ENCODE measurements at places on chromosomes 2 and 18. TPM values are rescaled to one million over a fixed set of nuclear protein-coding genes. Genes with fewer than 3 reads are reported as not detected.

- DNase-seq, result no peak
- peaks cover 9% of the 10 kb centered on the region for H3K4me1 ChIP-seq
- H3K27ac ChIP-seq, result no peak overlapping the region
- H3K4me3 ChIP-seq, result no peak overlapping the region
Measured at GRCh38 chr18:47975701-47976100, 45.2 kb upstream of the SMAD2 start.

Gene ALPP
- polyA plus RNA-seq, result 0.03 TPM

- H3K4me1 ChIP-seq, result no peaks in the 10 kb centered on the region
- DNase-seq, result no peak
- H3K36me3 ChIP-seq, result no peaks in the 10 kb centered on the region
Measured at GRCh38 chr18:6004119-6004518, 108.8 kb upstream of the TMEM200C start.

- H3K27me3 ChIP-seq, result peaks cover 9% of the 10 kb centered on the region
- no peak overlapping the region for H3K4me3 ChIP-seq
- H3K36me3 ChIP-seq, result no peaks in the 10 kb centered on the region
- DNase-seq, result no peak
- H3K4me1 ChIP-seq, result no peaks in the 10 kb centered on the region
Measured at GRCh38 chr18:75638776-75639471, 211.4 kb upstream of the SMIM21 start.

Gene CHRNG
- polyA plus RNA-seq, result not detected

Gene PROM2
- polyA plus RNA-seq, result not detected

Gene FAM237A
- not detected for polyA plus RNA-seq

DNA sequence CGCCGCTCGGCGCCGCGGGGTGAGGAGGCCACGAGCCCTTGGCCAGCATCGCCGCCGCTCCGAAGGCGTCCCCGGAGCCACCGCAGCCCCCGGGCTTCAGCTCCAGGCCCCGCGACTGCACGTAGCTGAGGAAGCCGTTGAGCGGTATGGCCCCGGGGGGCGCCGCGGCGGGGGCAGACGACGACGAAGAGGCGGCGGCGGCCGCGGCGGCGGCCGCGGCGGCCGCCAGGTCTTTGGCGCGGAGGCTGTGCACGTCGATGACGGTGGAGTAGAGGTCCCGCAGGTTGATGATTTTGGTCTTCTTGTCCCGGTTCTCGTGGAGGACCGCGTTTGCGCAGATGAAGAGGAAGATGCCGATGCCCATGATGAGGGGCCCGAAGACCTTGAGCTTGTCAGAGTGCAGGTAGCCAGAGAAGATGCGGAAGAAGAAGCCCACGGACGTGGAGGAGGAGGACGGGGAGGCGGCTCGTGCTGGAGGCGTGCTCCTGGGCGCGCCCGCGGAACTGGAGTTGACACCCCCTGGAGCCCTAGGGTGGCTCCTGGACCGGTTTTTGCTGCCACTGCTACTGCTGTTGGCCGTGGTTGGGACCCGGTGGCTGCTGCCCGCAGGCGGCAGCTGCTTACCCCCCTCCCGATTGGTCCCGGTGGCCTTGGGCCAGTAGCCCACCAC is 4.0 kb downstream of the TMEM200C start:
- no peaks in the 10 kb centered on the region for H3K36me3 ChIP-seq
- H3K4me3 ChIP-seq, result no peak overlapping the region
- DNase-seq, result no peak
- H3K27ac ChIP-seq, result no peak overlapping the region
- H3K27me3 ChIP-seq, result no peaks in the 10 kb centered on the region
- H3K4me1 ChIP-seq, result peaks cover 9% of the 10 kb centered on the region

Gene NETO1
- polyA plus RNA-seq, result not detected

Gene SP5
- 0.99 TPM for polyA plus RNA-seq

Gene REG3A
- polyA plus RNA-seq, result not detected

DNA sequence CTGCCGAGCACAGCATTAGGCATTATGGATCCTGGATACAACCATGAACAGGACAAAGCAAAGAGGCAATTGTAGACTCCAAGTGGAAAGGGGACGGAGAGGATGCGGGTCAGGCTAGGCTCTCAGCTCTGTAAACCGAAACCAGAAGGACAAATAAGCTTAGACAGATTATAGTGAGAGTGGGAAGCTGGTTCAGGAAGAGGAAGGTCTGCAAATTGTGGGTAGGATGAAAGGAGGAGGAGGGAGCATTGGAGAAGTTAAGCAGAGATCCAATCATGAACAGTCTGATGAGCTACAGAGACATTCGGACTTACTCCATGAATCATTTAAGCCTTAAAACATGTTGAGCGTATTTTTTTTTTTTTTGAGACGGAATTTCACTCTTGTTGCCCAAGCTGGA is 3.0 kb downstream of the MSH6 start:
- DNase-seq, result no peak
- H3K36me3 ChIP-seq, result peaks cover 57% of the 10 kb centered on the region
- H3K4me1 ChIP-seq, result peaks cover 8% of the 10 kb centered on the region
- no peak overlapping the region for H3K4me3 ChIP-seq
- no peak overlapping the region for H3K27ac ChIP-seq

- H3K4me3 ChIP-seq, result no peak overlapping the region
- peaks cover 4% of the 10 kb centered on the region for H3K27me3 ChIP-seq
- no peaks in the 10 kb centered on the region for H3K4me1 ChIP-seq
- no peaks in the 10 kb centered on the region for H3K36me3 ChIP-seq
- H3K27ac ChIP-seq, result no peak overlapping the region
Measured at GRCh38 chr18:22601481-22601880, 183.8 kb upstream of the CTAGE1 start.

Gene SLC38A11
- polyA plus RNA-seq, result not detected

GRCh38 chr2:10493075-10493633 is 45.0 kb upstream of the ODC1 start:
- no peak for DNase-seq
- H3K27ac ChIP-seq, result no peak overlapping the region
- peaks cover 6% of the 10 kb centered on the region for H3K4me1 ChIP-seq
- H3K36me3 ChIP-seq, result no peaks in the 10 kb centered on the region
- no peak overlapping the region for H3K4me3 ChIP-seq

GRCh38 chr18:51614033-51614432 is 416.6 kb upstream of the MEX3C start:
- H3K27me3 ChIP-seq, result no peaks in the 10 kb centered on the region
- no peak overlapping the region for H3K27ac ChIP-seq
- H3K36me3 ChIP-seq, result no peaks in the 10 kb centered on the region
- no peaks in the 10 kb centered on the region for H3K4me1 ChIP-seq
- no peak for DNase-seq

All from K562 (cell line).